LHCN-M2 (cell line): ENCODE measurements at places on chromosomes 5 and 9. TPM values are rescaled to one million over a fixed set of nuclear protein-coding genes. Genes with fewer than 3 reads are reported as not detected.

Gene COL15A1
- total RNA-seq = 3.4 and 5.3 TPM in 2 replicates

Gene SPINK7
- not detected in 2 replicates for total RNA-seq

Gene PRDM9
- total RNA-seq = not detected in 2 replicates

Gene SMIM33
- total RNA-seq = not detected in 2 replicates

GRCh38 chr5:137051161-137051560 lies 448.0 kb downstream of the SPOCK1 start:
- peak; percentile 8 for DNase-seq

GRCh38 chr5:66013397-66013796 lies 87.0 kb downstream of the ERBIN start:
- DNase-seq = peak; percentile 5

GRCh38 chr5:100575815-100576214 lies 40.6 kb downstream of the FAM174A start:
- no peak for DNase-seq

DNA sequence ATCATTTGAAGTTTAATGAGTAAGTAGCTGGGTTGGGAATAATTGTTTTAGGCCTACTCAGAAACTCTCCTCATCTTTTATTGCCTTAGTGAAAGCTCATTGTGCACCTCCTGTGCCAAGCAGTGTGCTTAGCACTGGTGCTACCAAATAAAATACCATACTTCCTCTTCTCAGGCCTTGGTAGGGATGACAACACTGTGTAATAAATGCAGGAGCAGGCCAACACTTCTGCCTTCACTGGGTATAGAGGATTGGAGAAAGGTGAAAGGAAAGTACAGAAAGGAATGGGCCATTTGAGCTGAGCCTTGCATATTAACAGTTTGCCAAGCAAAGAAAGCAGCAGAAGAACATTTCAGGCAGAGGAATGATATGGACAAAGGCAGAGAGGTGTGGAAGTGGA lies 285.7 kb downstream of the NR3C1 start:
- DNase-seq = no peak

DNA sequence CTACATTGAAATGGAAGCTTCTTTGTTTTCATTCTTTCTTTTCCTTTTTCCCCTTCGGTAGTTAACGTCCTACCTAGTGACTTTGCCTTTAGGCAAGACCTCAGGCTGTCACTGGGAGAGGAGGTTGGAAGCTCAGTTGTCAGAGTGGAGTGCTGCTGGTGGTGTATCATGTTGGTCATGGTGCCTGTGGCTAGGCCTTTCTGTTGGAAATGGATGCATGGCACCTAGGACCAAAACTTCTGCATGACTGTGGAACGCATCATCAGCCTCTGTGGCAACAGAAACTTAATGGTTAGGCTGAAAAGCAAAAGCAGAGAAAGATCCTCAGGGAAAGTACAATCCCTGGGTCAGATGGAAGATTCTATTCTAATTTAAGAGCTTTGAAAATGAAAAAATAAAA lies 57.9 kb downstream of the OSTF1 start:
- DNase-seq = peak; percentile 73

DNA sequence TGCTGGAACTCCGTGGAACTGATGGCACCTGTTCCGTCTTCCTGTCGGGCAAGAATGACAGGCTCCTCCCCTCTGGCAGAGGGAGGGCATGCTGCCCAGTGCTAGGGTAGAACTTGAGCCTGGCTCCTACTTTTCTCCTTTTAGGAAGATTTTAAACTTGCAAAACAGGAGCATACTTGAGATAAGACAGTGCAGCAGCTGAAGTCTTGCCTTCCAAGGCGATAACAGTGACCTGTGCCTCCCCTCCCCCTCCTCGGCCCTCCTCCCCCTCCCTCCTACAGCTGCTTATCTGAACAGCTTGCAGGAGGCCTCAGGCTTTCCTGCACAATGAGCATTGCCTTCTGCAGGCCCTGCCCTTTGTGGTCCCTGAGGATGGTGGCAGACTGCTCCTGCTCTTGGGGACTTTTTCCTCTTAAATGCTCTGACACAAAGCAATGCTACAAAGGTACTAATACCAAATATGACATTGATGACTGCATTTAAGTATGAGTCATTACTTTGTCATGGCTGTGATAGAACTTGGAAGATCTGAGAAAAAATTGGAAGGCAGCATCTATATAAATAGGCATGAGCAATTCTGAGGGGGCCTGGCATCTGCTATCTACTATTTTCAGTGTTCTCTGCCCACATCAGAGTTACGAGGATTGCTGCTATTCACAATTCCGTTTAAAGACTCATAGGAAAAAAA lies 2.0 kb downstream of the GADD45G start:
- peak; percentile 20 for DNase-seq

GRCh38 chr9:77731930-77732329 lies 83.8 kb upstream of the GNA14 start:
- DNase-seq = peak; percentile 94
